ENCODE measurements at places on chromosomes 3 and 15. TPM values are rescaled to one million over a fixed set of nuclear protein-coding genes. Genes with fewer than 3 reads are reported as not detected.

- no peak for DNase-seq
Measured at GRCh38 chr3:112646623-112647022, 5.7 kb upstream of the CCDC80 start.

DNA sequence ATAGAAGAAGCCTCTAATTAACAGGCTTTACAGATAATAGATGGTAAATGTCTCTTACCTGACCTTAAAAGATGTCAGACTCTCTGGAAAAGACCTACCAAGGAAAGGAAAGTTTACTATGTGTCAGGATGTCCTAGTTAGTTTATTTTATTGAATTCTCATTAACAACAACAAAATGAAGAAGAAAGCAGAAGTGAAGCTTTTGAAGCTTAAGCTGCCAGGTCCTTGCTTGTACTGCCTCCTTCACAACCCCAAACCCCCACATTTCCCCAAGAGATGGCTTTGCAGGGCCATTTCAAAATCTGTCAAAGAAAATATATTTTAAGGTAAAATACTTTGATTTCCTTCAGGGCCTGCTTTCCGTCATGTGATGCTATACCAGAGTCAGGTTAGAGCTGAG is 798.4 kb downstream of the TUSC7 start:
- DNase-seq: no peak

GRCh38 chr3:4528320-4528719 is 35.2 kb downstream of the ITPR1 start:
- no peak for DNase-seq

DNA sequence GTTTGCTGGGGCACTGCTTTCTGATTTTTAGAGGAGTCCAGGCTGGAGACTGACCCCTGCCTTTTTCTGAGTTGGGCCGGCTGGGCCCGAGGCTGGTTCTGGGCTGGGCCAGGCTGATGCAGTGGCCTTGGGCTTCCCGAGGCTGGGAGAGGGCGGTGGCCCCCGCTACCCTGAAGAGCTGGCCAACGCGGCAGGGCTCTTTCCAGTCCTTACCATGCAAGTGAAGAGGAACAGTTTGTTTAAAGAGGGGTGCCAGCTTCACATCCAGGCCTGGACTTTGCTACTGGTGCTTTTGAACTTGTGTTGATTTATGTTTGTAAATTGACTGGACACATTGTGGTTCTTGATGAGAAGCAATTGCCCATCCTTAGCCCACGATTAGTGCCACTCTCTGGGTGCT is 15.3 kb downstream of the IGF1R start:
- no peak for DNase-seq

GPR176 gene
- total RNA-seq: 1.7 TPM
